ENCODE measurements at places on chromosomes 1 and 21. TPM values are rescaled to one million over a fixed set of nuclear protein-coding genes. Genes with fewer than 3 reads are reported as not detected.

DNA sequence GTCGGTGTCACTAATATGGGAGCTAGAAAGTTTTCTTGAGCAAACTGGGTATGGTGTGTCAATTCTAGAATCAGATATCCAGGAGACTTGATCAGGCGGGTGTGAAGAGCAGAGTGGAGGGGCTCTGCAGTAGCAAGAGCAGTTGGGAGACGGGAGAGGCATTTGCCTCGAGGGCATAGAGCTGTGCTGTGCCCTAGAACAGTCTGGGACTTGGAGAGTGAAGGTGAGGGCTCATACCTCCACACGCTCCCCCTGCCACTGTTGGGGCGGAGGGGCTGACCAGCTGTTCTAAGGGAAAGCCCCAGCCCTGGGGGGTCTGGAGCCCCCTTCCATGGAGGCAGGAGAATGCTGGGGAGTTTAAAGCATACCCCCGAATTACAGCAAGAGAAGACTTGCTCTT is 33.8 kb downstream of the SIM2 start:
- DNase-seq: no peak

DNA sequence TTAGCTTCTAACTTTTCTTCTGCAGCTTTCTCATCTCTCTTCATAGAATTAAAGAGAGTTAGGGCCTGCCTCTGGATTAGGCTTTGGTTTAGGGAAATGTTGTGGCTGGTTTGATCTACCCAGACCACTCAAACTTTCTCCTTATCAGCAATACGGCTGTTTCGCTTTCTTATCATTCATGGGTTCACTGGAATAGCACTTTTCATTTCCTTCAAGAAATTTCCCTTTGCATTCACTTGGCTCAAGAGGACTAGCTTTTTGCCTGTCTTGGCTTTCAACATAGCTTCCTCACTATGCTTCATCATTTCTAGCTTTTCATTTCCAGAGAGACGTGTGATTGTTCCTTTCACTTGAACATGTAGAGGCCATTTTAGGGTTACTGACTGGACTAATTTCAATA is 59.6 kb downstream of the AKT3 start:
- no peak for DNase-seq

DNA sequence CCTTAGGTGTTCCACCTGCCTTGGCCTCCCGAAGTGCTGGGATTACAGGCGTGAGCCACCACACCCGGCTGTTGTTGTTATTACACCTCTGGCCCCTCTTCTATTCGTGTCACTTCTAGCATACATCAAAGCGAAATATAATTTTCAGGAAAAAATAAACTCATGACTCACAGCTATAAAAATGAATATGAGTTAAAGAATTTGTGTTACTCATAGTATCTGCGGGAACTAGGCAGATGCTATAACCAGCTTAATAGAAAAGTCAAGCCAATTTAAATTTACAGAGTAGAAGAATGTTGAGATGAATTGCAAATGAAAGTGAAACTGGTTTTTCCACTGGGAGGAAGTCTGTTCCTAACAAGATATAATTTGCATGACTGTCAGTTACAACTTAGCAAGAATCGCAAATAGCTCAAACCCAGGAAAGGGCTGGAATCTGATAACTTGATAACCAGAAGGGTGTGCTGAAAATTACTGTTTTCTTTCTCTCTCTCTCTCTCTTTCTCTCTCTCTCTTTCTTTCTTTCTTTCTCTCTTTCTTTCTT is 11.2 kb downstream of the OR2W3 start:
- no peak for DNase-seq

DNA sequence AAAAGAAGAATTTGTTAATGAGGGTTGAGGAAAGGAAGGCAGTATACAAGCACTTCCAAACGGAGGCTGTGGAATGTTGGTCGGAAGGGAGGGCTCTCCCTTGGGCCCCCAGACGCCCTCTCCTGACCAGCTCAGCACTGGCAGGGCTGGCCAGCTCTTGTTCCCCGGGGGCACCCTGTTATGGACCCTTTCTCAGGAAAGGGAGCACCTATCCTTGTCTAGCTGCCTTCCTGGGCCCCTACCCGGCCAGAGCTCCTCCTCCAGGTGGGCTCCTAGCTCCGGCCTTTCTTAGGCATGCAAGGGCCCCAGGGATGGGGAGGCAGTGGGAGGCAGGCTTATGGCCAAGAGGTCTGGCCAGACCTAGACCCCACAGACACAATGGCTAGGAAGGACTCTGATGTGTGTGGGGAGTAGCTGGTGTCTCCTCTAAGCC is 926 bp downstream of the BLACAT1 start:
- DNase-seq: no peak

DNA sequence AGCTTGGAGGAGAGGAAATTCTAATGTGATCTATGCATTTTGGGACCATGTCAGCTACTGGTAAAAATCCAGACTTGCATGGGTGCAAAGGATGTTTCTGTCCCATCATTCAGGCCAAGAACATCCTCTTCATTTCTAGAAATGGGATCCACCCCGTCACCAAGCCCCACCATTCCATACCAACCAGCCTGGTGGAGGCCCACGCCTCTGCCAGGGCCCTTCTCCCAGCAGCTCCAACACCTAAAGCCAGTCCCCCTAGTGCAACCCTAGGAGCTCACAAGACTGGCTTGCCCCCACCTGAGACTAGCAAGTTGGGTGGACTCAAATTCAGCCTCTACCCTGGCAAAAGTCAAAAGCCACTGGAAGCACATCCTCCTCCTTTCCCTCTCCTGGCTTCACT is 1.9 kb downstream of the ARHGEF11 start:
- no peak for DNase-seq

DNA sequence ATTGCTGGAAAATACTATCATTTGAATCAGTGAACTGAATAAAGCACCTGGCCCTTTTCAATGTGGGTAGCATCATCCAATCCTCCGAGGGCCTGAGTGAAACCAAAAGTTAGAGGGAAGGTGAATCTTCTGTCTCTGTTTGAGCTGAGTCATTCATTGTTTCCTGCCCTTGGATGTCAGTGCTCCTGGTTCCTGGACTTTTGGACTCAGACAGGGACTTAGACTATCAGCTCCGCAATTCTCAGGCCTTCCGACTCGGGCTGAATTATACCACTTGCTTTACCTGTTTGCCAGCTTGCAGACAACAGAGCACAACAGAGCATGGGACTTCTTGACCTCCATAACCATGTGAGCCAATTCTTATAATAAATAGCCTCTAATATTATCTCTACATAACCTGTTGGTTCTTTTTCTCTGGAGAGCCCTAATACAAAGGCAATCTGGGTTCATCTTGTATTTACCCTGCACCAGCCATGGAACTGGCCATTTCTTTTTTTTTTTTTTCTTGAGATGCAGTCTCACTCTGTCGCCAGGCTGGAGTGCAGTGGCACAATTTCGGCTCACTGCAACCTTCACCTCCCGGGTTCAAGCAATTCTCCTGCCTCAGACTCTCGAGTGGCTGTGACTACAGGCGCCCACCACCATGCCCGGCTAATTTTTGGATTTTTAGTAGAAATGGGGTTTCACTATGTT is 19.2 kb upstream of the VASH2 start:
- DNase-seq: no peak

DNA sequence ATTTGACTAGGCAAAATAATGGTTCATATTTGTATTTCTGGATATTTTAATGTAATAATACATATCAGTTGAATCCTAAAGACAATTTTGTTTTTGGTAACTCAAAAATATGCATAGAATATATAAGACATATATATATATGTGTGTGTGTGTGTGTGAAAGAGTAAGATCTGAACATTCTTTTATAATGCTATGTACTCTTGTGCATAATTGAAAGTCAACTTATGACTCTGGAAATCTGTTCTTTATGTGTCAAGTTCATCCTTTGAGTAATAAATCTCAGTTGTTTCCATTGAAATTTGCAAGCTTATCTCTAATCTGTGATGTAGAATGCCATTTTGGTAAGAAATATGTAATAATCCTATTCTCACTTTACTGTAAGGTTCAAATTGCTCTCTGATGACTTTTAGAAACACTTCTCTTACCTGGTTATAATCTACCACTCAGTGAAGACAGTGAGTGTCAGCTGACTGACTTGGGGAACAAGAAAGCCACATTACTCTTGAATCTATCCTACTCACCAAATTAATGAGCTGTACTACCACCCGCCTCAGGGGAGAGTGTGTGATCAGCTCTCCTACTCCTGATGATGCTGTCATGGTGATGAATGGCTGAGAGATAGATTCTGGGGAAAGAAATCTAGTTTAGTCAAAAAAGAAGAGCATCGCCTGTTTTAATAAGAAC is 15.0 kb upstream of the NEK7 start:
- no peak for DNase-seq

DNA sequence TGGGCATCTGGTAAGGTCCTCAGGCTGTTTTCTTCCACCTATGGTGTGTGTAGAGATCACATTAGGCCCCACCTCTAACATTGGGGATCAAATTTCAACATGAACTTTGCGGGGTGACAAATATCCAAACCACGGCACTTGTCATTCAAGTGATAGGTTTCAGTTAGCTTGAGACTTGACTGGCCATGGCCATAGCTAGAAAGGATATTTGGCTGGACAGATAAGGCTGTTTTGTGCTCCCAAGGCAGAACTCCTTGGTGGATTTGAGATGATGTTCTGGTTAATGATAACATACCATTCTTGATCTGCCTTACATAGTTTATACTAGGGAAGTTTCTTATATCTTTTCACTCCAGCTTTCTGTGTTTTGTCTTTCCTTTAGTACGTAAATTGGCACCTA is 48.5 kb downstream of the CELF3 start:
- DNase-seq: no peak

- DNase-seq: no peak
Observed at GRCh38 chr1:199669916-199670315, 357.6 kb upstream of the NR5A2 start.

DNA sequence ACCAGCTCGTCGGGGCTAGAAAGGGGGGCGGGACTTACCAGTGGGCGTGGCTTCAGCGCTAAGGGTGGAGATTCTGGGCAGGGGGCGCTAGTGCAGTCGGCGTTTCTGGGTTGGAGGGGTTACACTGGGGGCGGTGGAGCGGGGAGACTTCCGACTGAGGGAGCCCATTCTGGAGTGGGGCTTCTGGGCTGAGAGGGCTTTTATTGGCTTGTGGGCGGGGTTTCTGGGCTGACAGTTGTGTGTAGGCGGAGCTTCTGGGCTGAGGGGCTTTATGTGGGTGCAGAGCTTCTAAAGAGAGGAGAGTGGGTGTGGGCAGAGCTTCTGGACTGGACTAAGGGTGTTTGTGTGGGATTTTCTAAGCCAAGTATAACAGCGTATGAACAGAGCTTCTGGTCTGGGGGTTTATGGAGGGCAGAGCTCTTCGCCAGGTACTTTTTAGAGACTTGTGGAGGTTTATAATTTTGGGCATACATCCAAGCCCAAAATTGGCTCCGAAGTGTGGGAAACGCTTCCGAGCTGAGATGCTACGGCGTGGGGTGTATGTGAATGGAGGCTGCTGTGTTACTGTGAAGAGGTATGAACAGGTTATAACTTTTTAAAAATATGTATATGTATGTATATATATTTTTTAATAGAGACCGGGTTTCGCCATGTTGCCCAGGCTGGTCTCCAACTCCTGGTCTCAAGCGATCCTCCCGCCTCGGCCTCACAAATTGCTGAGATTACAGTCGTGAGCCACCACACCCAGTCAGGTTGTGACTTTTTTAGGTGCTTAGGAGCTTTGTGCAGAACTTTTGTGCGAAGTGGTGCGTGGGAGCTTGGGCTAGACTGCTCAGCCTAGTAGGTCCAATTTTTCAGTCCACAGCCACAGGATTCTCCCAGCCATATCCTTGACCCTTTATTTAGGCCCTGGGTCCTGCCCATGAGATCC is 825 bp downstream of the TMEM39B start:
- DNase-seq: no peak

DNA sequence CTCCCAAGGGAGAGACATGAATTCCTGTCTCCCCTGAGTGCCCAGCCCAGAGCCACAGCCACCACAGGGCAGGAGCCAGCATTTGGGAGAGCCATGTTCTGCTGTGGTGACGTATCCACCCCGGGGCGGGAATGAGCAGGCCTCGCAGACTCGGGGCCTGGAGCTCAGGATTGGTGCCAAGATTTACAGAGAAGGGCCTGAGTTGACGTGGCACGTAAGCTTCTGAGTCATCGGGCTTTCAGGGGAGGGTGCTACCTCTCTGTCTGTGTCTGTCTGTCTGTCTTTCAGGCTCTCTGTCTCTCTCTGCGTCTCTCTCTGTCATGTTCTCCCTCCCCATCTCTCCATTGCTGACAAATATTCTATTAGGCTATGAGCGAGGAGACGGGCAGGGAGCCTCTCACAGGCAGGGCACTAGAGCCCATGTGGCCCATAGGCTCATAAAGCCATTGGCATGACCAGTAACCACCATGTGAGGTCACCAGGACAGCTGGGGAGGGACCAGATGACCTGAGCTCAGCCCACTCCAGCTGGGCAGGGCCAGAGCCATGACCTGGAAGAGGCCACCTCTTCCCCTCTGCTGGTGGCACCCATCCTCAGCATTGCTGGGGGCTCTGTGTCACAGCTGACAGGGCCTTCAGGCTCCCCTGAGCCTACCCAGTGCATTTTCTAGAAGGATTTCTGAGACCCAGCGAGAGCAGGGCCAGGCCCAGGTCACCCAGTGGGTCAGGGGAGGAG is 300.0 kb upstream of the VAMP3 start:
- no peak for DNase-seq

- no peak for DNase-seq
Observed at GRCh38 chr21:45825219-45825618, 156.4 kb upstream of the COL6A1 start.

- no peak for DNase-seq
Observed at GRCh38 chr21:20942523-20942922, 55.7 kb upstream of the NCAM2 start.

Gene BPNT1
- total RNA-seq: 29.4 TPM

Gene SEMA4A
- total RNA-seq: 31.7 TPM

Gene LCE1A
- not detected for total RNA-seq

Gene CNR2
- total RNA-seq: 0.24 TPM

Gene CTSE
- total RNA-seq: not detected

Gene PCNT
- total RNA-seq: 33.1 TPM

Gene DNALI1
- not detected for total RNA-seq

Gene PDE4DIP
- total RNA-seq: 8.5 TPM

Gene CCDC18
- total RNA-seq: 8.3 TPM

Measured in activated T-cell treated with anti-CD3 and anti-CD28 coated beads, Interleukin-2, amount 50 U/mL, for 4 hours (primary cell).